ENCODE measurements at places on chromosomes 11 and 22.

- DNase-seq = no peak
Measured at GRCh38 chr11:12777208-12777874, 103.1 kb downstream of the TEAD1 start.

- peak; percentile 46 for DNase-seq
Measured at GRCh38 chr11:45079943-45080719, 66.3 kb upstream of the PRDM11 start.

GRCh38 chr22:49264696-49265095, 563.0 kb downstream of the BRD1 start:
- DNase-seq = no peak

DNA sequence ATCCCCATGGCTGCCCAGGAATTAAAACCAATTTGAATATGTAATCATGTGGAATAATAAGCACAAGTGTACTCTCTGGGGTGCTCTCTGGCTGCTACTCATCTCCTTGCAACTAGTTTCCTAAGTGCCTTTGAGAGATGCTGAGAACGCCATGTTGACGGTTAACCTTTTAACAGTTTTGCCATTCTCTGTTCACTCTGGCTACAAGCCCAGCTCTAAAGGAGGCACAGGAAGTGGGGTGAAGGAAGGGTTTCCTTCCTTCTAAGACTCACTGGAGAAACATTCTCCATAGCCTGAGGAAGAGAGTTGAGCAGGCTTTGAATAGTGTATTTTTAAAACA, 122.0 kb upstream of the ZC3H12C start:
- no peak for DNase-seq

DNA sequence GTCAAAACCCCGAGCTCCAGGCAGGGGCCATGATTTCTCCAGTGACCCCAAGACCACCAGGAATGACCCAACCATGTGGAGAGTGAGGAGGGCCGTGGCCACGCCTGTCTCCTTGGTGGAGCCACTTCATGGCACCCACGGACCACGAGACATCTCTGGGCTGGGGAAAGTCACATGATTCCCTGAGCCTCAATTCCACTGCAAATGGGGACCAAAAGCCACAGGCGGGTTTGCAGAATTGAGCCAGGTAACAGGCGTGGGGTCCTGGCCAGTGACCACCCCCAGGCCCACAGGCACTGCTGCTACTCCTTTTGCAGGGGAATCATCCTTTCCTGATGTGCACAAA, 178.9 kb downstream of the CTTN start:
- DNase-seq = no peak

GRCh38 chr11:123904932-123905331, 3.0 kb downstream of the OR8D4 start:
- DNase-seq = no peak

DNA sequence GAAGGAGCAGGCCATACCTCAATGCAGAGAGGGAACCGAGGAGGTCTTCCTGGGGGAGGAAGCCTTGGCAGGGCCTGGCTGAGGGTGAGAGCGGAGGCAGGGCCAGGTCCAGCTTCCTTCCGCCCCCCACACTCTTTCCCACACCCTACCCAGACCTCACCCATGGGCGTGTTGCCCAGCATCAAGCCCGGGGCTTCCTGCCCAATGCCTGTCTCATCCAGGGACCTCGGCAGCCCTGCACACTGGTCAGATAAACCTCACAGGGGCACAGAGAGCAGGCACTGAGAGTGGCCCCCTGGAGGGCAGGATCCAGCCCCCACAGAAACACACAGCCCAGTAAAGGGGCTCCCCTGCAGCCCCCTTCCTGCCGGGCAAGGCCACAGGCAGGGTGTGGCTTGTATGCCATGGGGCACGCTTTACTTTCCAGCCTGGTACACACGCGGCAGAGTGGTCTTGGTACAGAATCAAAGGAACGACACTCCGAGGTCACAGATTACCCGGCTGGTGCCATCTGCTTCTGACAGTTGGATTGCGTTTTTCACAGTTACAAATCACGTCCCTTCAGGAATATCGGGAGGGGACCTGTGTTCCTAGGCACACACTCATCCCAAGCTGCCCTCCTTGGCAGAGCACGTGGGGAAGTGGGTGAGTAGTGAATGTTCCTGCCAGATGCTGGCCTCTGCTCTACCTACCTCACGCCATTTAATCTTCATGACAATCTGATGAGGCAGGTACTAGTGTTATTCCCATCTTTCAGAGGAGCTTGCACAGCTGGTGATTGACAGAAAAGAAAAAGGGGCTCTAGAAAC, 20.0 kb upstream of the CD5 start:
- DNase-seq = no peak

- no peak for DNase-seq
Measured at GRCh38 chr11:69636512-69637197, 4.3 kb upstream of the CCND1 start.

- no peak for DNase-seq
Measured at GRCh38 chr11:68978931-68979594, 1.7 kb downstream of the MRGPRD start.

Measured in stimulated activated naive B cell treated with anti-CD40 and anti-IgM and Interleukin-4, amounts not matched to agents 10 μg/mL and 1 μg/mL and 100 μg/mL, for 72 hours (primary cell).